ENCODE measurements at places on chromosomes 16 and 17.

GRCh38 chr17:55321427-55322060 is 56.8 kb downstream of the HLF start:
- no peak for DNase-seq

DNA sequence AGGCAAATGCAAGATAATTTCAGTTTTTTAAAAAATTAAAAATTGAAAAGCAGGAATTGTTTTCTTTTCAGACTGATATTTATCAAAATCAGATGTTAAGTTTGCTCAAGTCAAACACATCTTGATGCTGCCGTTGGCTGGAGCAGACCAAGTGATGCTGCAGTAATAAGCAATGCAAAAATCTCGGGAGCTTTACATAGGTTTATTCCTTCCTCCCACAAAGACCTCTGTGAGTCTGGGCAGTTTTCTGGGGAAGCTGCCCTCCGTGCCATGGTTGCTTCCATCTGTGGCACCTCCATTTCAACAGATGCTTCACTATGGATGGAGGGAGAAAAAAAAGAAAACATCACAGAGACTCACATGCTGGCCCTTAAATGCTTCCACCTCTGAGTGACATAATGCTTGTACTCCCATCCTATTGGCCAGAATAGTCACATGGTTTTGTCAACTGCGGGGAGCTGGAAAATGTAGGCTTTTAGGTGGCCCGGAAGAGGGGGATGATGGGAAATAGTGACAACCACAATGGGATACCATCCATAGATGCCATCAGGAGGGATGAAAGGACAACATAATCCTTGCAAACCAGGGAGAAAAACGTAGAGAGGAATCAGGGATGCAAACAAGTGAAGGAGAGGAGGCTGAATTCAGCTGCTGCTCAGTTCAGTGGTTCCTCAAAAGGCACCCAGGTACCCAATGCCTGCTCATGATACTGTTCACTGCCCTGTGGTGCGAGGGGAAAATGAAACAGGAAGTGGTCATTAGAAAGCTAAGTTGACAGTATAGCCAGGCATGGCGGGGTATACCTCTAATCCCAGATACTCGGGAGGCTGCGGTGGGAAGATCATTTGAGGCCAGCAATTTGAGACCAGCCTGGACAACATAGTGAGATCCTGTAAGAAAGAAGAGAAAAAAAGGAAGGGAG is 13.5 kb upstream of the ERCC4 start:
- DNase-seq = no peak

DNA sequence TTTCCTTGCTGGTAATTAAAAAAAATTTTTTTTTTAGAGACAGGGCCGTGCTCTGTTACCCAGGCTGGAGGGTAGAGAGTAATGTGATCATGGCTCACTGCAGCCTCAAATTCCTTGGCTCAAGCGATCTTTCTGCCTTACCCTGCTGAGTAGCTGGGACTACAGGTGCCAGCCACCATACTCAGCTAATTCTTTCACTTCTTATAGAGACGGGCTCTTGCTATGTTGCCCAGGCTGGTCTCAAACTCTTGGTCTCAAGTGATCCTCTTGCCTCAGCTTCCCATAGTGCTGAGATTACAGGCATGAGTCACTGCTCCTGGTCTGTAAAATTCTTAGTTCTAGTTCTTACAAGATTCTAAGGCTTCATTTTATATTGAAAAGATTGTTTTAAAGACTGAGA is 11.1 kb downstream of the SMIM36 start:
- no peak for DNase-seq

- DNase-seq = peak; percentile 83
These were observed 1.4 kb downstream of the MVP start for GRCh38 chr16:29821643-29822115.

GRCh38 chr17:79356839-79357447 is 253.9 kb downstream of the RBFOX3 start:
- no peak for DNase-seq

DNA sequence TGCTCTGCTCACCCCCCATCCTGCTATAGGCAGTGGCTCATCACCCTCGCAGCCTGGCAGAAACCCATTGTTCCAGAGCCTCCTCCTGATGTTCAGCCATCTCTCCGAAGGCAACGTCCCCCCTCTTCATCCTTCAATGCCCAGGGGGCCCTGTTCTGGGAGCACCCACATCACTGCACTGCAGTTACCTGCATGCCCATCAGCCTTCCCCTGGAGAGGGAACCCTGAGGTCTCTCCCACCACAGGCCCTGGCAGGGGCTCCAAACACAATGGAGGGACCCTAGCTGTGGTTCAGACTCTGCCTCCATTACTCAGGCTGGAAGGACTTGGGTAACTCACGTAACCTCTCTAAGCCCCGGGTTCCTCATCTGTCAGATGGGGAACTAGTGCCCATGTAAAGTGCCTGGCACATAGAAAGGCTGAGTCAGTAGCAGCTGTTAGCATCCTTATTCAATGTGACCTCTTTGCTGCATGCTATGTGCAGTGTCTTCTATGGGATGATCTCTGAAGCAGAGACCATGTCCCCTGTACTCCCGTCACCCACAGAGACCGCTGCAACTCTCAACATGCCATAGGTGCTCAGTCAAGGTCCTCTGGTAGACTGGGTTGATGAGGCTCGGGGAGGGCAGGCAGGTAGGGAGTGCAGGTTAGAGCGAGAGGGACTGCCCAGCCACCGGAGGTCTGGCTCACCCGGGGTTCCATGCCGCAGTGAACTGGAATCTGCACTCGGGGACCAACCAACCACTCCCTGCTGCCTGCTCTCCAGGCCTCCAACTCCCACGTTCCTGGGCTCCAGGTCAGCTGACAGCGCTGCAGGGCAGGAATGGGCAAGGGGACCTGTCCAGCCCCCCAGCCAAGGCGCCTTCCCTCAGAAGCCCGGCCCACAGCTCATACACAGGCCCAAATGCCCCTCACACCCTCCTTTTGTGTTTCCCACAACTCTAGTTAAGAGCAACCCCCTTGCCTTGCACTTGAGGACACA is 233.2 kb downstream of the ZNF423 start:
- DNase-seq = no peak

- no peak for DNase-seq
These were observed 22.5 kb upstream of the TMEM132E start for GRCh38 chr17:34556931-34557330.

GRCh38 chr16:58551496-58551895 is 36.2 kb downstream of the SETD6 start:
- DNase-seq = peak; percentile 2

DNA sequence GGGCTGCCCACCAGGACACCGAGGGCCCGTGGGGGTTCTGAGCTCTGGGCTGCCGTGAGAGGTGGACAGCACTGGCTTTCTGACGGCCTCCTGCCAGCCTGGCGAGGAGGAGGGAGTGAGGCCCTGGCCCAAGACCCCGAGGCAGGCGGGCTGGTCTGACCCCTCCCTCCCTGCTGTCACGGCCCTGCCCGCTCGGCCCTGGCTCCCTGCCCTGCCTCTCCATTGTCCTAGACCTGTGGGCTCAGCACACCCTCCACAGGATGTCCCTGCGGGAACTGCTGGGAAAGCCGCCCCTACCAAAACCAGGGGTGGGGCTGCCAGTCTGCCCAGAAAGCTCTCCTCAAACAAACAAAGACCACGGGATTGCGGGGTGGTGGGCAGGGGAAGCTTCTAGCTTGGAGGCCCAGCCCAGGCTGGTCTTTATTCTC is 20.7 kb downstream of the SPNS2 start:
- DNase-seq = no peak

DNA sequence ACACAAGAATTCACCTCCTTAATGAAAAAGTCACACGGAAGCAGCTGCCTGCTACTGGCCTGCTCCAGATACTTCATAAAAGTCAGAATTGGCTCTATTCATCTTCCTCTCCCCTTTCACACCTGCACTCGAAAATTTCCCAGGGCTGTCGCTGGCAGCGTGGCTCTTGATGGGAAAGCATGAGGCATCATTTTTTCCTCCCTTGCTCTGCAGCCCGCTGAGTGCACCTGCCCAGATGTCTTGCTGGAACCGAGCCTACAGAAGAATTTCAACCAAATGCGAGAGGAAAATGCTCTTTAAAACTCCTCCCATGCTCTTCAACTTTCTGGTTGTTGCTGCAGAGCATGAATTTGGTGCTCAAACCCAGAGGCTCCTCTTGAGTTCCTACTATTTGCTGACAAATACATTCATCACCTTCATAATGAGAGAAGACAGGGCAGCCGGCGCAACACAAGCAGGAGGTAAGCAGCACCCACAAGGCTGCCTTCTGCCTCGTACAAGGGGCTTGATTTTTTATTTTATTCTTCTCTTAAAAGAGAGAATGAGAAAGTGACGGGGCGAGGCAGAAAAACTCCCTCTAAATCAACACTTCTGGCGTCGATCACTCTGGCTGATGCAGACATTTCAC is 146.8 kb downstream of the ZFHX3 start:
- DNase-seq = peak; percentile 12

DNA sequence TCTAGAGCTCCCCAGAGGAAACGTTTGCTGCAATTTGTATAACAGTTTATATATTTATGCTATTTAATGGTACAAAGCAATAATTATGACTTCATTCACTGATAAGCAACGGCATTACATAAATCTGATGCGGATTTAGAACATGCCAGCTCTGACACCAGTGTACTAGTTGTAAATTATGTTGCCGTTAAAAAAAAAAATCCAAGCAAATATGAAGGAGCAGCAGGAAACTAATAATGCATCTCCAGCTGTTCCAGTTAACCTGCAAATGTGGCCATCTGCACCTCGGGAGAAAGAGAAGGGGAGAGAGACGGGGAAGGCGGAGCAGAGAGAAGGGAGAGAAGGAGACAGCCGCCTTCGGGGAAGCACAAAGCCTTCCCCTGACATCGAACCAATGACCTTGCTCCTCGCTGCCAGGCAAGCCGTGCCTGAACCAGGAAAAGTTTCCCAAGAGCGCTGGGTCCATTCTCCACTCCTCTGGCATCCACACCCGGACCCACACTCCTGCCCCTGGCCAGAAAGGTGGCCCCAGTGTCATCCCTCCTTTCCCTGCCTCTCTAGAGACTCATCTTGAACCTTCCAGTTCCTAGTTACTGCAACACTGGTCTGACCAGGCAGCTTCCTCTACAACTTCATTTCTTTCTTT is 174.8 kb downstream of the C16orf78 start:
- DNase-seq = no peak

DNA sequence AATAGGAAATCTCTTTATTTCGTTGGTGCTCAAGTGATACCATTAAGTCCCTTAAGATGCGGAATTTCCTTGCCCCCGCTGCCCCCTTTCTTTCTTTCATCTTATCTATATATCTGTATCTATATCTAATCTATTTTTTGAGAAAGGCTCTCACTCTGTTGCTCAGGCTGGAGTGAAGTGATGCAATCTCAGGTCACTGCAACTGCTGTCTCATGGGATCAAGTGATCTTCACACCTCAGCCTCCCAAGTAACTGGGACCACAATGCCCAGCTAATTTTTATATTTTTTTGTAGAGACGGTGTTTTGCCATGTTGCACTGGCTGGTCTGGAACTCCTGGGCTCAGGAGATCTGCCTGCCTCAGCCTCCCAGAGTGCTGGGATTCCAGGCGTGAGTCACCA is 693.5 kb downstream of the WWOX start:
- DNase-seq = no peak

GRCh38 chr16:9741776-9742175 is 440.5 kb downstream of the GRIN2A start:
- no peak for DNase-seq

DNA sequence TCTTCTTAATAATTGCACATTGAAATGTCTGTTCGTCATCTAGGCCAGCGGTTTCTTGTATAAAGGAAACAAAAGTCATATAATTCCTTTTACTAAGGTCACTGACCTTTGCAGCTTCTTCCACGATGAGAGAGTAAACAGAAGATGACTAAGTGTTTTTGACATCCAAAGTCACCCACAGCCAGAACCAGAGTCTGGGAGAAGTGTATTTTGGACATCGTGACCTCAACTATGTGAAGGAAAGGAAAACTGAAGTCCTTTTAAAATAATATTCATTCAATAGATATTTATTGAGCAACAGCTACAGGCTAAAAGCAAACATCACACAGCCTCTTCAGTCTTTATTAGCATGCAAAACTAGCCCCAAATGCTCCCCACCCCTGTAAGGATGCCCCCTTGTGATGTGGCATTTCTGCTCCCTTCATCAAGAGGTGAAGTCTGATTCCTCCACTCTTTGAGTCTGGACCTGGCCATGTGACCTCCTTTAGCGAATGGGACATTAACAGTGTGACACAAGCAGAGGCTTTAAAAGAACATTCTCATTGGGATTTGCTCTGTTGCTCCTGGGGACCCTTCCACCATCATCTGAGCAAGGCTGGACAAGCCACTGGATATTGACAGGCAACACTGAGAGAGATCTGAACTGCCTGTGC is 8.1 kb upstream of the PMP22 start:
- DNase-seq = no peak

DNA sequence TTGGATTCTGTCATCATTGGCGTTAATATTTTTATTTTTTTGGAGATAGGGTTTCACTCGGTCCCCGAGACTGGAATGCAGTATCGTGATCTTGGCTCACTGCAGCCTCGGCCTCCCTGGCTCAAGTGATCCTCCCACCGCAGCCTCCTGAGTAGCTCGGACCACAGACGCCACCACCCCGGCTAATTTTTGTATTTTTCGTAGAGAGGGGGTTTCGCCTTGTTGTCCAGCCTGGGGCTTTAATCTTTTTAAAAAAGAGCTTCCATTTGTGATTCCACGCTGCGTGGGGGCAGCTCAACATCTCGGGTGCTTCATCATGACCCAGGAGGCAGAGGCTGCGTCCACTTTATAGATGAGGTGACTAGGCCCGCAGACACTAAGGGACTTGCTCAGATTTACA is 1.5 kb downstream of the BANP start:
- DNase-seq = no peak

DNA sequence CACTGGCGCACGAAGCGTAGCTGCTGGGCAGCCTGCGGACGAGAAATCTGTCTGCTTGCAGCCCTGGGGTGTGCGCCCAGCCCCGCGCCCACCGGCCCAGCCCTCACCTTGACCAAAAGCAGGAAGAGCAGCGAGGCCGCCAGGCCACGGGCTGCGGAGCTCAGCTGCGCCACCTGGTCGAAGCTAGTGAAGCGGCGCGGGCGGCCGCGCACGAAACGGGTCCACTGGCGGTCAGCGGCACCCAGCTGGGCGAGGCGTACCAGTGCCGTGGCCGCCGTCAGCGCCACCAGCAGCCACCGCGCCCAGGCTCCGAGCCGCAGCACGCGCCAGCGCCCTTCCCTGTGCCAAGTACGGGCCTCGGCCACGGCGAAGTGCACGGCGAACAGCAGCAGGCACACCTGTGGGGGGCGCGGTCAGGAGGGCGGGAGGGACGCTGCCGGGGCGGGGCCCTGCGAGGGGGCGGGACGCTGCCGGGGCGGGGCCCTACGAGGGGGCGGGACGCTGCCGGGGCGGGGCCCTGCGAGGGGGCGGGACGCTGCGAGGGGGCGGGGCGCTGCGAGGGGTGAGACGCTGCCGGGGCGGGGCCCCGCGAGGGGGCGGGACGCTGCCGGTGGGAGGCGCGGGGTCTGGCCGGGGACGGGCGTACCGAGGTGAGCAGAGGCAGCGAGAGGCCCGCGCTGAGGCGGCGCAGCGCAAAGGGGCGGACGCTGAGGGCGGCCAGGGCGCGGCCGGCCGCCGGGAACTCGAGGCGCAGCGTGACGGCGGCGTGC is 43.2 kb downstream of the TSC2 start:
- peak; percentile 55 for DNase-seq
